ENCODE measurements at places on chromosomes 3 and 15.

DNA sequence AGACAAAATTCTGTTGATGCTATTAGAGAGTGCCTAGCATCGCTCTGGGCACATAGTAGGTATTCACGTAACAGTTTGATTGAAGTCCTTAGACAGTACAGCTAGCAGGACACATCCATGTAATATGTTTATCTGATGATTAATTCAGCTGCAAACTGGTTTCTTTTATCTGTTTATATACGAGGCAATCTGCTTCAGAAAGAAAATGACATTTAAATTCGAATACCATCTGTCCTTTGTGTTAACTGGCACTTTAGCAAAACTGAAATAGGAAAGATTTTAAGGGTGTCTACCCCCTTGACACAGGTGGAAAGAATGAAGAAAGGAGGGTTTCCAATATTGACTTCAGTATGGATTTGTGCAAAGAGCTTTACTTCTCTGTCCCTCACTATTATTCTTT lies 192.5 kb downstream of the MFSD1 start:
- no peak for DNase-seq

DNA sequence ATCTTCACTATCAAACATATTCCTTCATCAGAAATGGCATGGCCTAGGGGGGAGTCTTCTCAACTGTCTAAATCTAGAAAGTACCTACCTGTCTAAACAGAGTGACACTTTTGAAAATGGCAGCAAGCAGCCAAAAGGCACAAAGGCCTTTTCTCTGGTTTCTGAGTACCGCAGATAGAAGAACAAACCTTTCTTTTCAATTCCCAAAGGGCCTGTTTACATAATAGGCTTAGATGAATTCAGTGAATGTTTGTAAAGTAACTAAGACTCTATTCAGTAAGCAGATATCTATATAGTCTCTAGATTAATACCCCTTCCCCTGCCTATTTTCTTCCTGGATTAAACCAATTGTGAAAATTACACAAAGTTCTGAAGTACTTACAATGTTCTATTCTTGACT lies 7.1 kb downstream of the MYEF2 start:
- DNase-seq: no peak

- DNase-seq: no peak
Observed at GRCh38 chr3:174846055-174846454, 13.1 kb upstream of the NAALADL2 start.

- no peak for DNase-seq
Observed at GRCh38 chr3:52456169-52456799, 880 bp downstream of the NISCH start.

DNA sequence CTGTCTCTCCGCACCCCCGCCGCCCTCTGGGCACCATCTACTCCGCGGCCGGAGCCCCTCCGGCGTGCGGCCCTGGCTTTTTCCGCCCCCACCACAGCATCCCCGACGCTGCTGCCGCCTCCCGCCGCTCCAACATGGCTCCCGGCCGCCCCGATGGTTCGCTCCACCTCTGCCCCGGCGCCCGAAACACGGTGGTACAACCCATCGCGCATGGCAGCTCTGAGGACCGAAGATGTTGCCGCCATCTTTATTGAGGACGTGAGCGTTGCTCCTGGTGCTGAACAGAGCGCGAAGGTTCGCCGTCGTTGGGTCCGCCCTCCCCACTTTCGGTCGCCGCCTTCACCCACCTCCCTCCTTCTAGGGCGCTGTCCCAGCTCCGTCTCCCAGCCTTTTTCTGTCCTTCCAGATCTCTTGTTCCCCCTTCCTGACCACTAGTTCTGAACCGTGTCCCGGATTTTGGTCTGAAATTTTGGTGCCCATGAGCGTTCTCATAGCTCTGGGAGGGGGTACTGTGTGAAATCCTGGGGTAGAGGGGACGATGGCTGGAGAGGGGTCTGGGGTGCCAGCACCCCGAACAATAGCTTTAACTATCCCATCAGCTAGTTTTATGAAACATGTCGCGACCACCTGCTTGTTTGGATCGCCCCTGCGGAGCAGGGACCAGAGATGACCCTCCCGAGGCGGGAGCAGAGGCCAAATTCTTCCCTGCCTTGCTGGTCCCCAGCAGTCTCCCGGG lies at the start of gene CELSR3:
CELSR3 (minus strand) TSS at position 134 of the 736 bp plus-strand sequence. CDS start 252 bp downstream, outside the sequence.
- DNase-seq: peak; percentile 17

GRCh38 chr3:41188306-41188705 lies 11.0 kb upstream of the CTNNB1 start:
- no peak for DNase-seq

GRCh38 chr15:29934251-29934650 lies 112.0 kb upstream of the TJP1 start:
- DNase-seq: no peak

- no peak for DNase-seq
Observed at GRCh38 chr15:85941186-85941855, 138.3 kb upstream of the AGBL1 start.

DNA sequence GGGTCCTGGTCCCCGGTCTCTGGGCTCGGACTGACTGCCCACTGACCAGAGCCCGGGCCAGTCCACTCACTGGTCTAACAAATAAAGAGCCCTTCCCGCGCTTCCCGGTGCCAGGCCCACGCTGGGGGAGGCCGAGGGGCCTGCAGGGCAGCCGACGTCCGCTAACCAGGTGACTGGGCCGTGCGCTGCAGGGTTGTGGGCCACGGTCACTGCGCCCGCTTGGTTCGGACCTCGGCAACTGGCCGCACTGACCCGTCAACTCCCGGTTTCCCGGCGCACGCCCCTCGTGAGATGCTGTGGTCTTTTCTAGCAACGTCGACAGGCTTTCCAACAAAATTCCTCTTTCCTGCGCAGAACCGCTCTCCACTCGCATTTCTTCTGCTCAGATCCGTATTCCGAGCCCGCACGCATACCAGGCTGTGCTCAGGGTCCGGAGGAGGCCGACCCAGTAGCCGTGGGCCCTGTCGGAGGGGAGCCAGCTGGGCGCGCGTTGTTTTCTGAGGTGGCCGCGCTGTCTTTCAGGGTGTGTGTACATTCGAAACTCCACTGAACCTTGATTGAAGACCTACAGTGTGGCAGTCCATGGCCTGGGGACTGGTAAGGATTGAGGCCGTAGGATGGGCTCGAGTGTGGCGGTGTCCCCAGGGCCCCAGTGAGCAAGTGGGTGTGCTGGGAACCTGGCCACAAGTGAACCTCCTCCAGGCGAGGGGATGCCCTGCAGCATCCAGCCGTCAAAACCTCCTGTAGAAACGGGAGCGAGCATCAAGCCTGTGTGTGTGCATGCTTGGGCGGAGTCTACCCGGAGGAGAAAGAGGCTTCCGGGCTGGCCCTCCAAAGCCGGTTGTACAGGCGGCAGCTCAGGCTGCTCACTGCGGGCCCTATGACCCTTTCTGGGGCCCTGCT lies 875 bp upstream of the NT5DC2 start:
- DNase-seq: no peak

- DNase-seq: no peak
Observed at GRCh38 chr3:38018296-38019266, 10.9 kb downstream of the PLCD1 start.

- no peak for DNase-seq
Observed at GRCh38 chr15:51093488-51093838, 1.2 kb downstream of the TNFAIP8L3 start.

DNA sequence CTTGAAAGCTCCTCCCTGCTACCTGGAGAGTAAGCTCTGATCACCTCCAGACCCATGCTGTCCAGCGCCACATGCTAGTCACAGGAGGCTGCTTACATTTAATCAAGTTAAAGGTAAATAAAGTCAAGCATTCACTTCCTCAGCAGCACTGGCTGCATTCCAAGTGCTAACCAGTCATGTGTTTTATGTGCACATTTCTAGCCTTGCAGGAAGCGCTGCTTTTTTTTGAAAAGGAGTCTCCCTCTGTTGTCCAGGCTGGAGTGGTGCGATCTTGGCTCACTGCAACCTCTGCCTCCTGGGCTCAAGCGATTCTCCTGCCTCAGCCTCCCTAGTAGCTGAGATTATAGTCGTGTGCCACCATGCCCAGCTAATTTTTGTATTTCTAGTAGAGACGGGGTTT lies 279.2 kb downstream of the GABRG3 start:
- DNase-seq: no peak

- DNase-seq: no peak
Observed at GRCh38 chr3:16866571-16866970, 18.2 kb upstream of the PLCL2 start.

GRCh38 chr3:160291290-160291908 lies 66.2 kb downstream of the C3orf80 start:
- DNase-seq: no peak

DNA sequence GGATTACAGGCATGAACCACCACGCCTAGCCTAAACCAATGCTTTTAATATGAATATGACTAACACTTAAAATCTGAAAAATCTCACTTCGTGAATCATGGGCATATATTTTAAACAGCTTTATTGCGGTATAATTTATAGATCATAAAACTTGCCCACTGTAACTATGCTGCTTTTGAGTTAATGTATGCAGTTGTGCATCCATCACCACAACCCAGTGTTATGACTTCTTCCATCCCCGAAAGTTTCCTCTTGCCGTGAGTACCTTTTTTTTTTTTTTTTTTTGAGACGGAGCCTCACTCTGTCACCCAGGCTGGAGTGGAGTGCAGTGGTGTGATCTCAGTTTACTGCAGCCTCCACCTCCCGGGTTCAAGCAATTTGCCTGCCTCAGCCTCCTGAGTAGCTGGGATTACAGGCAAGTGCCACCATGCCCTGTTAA lies 7.1 kb downstream of the KAT2B start:
- DNase-seq: no peak

DNA sequence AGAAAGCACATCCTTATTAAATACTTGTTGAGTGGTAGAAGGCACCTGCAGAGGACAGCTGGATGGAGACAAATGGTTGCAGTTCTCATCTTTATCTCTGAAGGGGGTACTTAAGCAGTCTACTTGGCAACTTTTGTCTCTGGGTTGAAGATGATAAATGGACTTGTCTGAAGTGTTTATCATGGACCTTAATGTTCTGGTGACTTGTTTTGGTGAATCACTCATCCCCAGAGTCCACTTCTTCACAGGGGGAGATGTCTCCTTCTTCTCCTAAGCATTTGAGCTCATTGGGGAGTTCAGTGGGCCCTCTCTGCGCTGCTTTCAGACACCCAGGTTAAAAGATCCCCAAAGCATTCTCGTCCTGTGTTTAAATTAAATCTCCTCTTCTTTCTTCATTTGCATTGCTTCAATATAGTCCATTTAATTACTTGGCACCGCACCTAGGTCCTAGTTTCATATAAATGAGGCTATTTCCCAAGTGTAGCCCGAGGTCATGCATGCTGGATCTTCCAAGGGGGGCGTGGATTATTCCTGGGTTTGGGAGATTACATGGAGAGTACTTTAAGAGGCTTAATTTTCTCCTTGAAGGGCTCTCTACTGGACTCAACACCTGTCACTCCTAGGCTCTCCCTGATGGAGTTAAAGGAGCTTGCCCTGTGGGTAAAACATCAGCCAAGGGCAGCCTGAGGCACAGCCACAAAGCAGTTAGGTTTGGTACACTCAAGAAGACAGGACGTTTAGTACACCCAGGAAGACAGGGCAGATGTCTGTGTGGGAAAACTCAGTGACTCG lies 239.3 kb upstream of the C2CD4B start:
- DNase-seq: no peak

GRCh38 chr3:194565597-194566190 lies 67.5 kb downstream of the TMEM44 start:
- no peak for DNase-seq

- no peak for DNase-seq
Observed at GRCh38 chr3:53215816-53216215, 40.0 kb downstream of the TKT start.

GRCh38 chr15:62782071-62782841 lies 260.3 kb upstream of the TPM1 start:
- no peak for DNase-seq

- DNase-seq: no peak
Observed at GRCh38 chr3:53264718-53265117, 8.9 kb upstream of the TKT start.

DNA sequence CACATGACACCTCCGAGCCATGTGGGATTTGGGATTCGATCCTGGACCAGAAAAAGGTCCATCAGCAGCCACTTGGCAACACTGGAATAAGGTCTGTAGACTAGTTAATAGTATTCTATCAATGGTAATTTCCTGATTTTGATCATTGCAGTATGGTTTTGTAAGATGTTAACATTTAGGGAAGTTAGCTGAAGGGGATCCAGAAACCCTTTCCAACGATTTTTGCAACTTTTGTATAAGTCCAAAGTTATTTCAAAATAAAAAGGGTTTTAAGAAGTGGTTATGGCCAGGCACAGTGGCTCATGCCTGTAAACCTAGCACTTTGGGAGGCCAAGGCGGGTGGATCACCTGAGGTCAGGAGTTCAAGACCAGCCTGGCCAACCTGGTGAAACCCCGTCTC lies 10.2 kb downstream of the BDH1 start:
- no peak for DNase-seq

GRCh38 chr15:40323953-40324937 lies 753 bp downstream of the INAFM2 start:
- no peak for DNase-seq

DNA sequence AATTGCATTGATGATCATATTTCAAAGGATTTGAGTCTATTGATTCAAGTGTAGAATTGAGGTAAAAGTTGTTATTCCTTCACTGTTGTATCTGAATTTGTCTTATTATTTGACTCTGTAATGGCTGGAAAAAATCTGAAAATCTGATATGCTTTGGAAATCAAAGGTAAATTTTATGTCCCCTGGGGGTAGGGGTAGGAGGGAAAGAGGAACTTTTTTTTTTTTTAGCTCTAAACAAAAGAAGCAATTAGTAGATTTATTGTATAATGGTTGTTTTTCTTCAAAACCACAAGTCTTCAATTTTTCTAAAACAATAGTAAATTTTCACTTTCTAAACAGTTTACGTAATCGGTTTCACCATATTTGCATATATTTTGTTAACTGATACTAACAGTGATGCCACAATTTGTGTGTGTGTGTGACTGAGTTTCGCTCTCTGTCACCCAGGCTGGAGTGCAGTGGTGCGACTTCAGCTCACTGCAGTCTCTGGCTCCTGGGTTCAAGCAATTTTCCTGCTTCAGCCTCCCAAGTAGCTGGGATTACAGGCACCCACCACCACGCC lies 91.7 kb upstream of the GOLGA6L4 start:
- DNase-seq: no peak

- DNase-seq: no peak
Observed at GRCh38 chr15:68730976-68731897, 89.5 kb downstream of the ANP32A start.

DNA sequence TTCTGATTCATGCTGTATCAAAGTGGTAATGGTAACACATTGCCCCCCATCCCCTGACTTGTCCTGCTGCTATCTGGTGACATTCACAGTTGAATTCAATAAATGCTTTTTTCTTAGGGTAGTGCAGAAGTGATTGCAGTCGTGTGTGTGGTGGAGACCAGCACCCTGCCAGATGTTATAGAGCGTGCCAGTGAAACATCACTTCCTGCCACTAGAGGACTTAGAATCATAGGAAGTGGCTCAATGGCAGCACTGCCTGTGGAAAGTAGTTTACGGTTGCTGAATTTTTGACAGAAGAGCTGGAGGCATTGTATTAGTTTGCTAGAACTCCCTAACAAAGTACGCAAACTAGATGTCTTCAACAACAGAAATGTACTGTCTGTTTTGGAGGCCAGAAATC lies 37.4 kb upstream of the P2RY12 start:
- no peak for DNase-seq

GRCh38 chr3:32376115-32376514 lies 15.5 kb upstream of the CMTM7 start:
- no peak for DNase-seq
